ENCODE measurements at places on chromosomes 16 and 17.
A peak's percentile ranks its signal among the peaks of the same experiment; 100 is the strongest.

DNA sequence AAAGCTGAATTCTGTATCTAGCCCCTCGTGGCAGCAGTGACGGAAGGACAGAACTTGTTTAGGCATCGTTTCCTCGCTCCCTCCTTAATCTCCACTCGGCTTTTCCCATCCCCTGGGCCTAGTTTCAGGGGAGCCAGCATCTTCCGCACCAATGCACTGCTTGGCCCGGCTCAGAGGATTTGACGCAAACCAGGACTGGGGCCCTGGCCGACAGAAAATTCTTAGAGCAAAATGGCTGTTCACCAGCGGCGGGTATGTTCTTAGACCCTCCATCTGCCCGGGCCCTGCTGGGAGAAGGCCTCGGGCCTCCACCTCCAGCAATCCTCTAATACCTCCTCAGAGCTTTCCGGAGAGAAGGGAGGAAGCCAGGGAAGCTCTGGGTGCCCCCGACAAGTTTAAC, 54.6 kb downstream of the TBC1D16 start:
- DNase-seq: no peak

DNA sequence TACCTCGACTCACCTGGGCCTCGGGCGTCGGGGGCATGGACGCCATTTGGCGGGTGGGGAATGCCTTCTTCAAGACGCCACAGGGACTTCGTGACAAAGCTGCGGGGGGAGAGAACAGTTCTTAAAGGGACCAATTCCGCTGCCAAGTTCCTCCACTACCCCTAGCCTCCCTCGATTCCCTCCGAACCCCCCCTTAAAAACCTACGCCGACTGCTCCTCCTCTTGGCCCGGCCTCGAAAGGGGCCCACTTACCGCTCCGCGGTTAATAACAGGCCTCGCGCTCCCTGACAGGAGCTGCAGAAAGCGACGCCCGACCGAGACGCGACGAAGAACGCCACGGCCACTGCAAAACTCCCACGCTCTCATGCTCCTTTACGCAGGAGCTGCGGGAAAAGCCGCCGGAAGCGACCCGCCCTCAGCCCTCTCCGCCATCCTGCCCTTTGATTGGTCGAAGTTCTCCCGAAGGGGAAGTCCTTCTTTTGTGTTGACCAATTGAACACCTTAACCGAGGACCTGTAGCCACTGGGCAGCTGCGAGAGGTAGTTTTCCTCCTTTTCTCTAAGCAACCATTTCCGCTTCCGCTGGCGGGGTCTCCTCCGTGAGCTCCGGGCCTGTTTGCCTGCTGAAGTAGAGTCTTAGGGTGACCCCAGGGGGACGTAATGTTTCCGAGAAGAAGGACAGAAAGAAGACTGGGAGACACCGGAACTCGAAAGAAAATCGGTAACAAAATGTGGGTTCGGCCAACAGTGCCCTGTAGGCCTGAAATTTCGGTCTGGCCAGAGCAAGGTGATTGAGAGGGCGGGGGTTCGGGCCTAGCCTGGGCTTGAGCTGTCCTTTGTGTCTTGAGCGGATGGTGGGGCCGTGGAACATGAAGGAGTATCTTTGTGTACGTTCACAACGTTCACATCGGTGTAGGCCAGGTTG, at the start of the genes NAA60 and ZNF597:
NAA60 (plus strand) TSS at position 573 of the 924 bp plus-strand sequence. CDS start 32,548 bp downstream, outside the sequence.
ZNF597 (minus strand) TSS at position 397 of the 924 bp plus-strand sequence; CDS start at position 46, 351 bp downstream.
- DNase-seq: peak; percentile 81

GRCh38 chr17:1274245-1274608, 4.0 kb downstream of the BHLHA9 start:
- no peak for DNase-seq

GRCh38 chr16:53809088-53809932, 105.4 kb downstream of the FTO start:
- DNase-seq: no peak

GRCh38 chr17:74786431-74787055, 10.4 kb upstream of the NAT9 start:
- DNase-seq: no peak

- DNase-seq: peak; percentile 46
Observed at GRCh38 chr17:8740486-8740885, 4.2 kb downstream of the CCDC42 start.

DNA sequence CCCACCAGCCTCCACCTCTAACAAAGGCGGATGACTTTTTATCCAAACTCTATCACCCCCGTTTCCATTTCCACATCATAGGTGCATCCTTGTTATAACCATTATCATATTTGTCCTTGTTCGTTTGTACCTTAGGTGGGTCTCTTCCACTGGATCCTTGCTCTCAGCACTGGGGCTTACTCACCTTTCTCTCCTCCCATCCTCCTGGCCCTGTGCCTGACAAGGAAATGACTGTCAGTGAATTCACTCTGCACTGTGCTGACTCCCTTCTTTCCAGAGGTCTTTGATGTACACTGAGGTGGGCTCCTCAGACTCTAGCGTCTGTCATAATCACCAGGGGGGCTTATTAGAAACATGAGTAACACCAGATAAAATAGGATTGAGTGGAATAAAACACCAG, 3.1 kb downstream of the GSG1L2 start:
- no peak for DNase-seq

- no peak for DNase-seq
Observed at GRCh38 chr17:28760601-28761562, 17.1 kb downstream of the TRAF4 start.

- DNase-seq: peak; percentile 51
Observed at GRCh38 chr17:79065105-79065670, 9.4 kb upstream of the ENGASE start.

- no peak for DNase-seq
Observed at GRCh38 chr17:34252444-34253138, 2.5 kb upstream of the CCL2 start.

DNA sequence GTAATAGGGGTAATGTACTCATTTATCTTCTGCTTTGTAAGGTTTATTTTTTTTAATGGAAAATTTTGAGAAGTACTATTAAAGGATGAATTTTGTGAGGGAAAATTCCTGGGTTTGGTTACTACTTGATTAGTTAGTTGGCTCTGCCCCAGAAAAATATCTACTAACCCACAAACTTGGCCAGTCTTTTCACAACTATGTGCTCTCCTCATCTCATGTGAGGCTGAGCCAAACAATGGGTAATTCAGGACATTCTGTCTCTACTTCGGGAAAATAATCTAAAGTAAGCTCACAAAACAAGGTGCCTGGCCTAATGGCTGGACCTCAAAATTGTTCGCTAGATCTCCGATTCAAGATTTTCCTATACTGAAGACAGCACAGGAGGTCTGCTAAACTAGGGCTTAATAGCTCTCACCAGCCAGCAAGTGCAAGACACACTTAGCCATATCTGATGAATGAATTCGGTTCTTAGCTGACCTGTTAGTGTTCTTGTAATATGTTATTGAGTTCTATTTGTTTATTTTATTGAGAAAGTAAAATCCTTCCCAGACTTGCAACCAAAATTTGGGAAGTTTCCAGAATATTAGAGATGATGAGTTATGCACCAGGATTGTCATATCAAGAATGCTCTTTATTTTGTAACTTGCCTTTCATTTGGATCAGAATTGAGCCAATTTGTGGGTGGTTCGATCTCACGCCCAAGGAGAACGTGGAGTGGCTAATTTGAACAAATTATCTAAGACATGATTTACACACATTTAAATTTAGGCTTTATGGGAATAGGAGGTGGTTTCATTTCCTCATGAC, 5.7 kb downstream of the KCNJ16 start:
- no peak for DNase-seq

GRCh38 chr17:28506763-28507487, 777 bp downstream of the FOXN1 start:
- DNase-seq: no peak

DNA sequence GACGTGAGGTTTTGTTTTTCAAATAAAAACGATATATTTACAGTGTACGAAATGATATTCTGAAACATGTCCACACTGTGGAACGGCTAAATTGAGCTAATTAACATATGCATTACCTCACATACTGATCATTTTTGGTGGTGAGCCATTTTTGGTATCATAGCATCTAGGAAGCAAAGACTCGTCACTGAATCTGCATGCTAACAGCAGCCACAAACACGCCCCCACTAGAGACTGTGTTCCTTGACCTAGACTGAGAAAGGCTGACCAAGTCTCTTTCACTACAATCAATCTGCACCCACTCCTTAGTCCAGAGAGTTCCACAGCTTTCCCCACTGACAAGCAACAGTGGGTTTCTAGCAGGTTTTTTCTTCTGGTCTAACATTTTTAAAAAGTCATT, 29.5 kb downstream of the NPLOC4 start:
- no peak for DNase-seq

DNA sequence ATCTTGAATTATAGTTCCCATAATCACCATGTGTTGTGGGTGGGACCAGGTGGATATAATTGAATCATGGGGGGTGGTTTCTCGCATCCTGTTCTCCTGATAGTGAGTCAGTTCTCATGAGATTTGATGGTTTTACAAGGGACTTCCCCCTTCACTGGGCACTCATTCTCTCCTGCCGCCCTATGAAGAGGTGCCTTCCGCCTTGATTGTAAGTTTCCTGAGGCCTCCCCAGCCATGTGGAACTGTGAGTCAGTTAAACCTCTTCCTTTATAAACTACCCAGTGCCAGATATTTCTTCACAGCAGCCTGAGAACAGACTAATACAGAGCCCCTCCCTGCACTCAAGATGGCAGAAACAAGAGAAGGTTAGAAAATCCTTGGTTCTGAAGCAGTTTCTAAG, 26.4 kb downstream of the LDAF1 start:
- no peak for DNase-seq

GRCh38 chr16:77767211-77767610, 21.2 kb upstream of the VAT1L start:
- no peak for DNase-seq

DNA sequence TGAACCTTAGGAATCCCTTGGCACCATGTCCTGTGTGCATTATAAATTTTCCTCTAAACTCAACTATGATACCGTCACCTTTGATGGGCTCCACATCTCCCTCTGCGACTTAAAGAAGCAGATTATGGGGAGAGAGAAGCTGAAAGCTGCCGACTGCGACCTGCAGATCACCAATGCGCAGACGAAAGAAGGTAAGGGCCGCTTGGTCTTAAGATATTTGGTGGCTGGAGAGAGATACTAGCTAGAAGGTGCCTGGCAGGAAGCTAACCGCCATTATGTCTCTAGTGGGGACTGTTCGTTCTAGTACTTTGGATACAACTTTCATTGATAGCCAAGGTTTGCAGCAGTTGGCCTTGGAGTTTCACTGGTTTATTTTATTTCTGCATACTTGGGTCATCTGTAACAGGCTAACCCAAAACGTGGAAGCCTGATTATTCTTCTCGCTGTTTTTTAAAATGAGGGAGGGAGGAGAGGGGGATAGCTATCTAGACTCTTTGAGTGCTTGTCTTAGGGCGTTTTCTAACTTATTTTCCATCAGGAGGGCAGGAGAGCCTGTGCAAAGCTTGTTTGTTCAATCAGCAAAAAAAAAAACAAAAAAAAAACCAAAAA, 1.3 kb downstream of the RBBP6 start:
- peak; percentile 29 for DNase-seq

DNA sequence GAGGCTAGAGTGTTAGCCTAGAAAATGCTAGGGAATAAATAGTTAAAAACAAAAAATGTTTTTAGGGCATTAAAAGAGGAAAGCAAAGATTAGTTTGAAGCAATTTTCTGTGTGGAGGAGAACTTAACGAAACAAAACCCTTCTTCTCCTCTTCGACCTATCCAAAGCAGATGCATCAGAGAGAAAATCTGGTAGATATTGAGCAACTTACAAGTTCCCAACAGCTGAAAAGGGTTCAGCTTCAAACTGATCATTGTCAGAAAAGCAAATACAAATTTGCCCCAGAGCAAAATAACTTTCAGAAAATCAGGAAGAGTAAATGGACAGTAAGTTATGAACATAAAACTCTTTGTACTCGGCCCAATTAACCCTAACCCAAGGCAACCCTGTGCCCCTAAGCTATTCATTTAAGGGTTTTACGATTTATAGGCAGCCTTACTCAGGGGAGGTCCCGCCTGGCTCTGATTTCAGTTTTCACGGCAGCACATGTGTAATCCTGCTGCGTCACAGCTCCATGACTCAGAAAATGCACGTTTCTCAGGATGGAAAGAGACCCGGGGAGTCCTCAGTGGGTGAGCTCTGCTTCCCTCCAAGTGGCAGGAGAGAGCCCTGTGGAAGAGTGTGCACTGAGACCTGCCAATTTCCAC, 405.7 kb upstream of the SALL1 start:
- no peak for DNase-seq

GRCh38 chr16:4087990-4088577, 28.2 kb downstream of the ADCY9 start:
- no peak for DNase-seq

DNA sequence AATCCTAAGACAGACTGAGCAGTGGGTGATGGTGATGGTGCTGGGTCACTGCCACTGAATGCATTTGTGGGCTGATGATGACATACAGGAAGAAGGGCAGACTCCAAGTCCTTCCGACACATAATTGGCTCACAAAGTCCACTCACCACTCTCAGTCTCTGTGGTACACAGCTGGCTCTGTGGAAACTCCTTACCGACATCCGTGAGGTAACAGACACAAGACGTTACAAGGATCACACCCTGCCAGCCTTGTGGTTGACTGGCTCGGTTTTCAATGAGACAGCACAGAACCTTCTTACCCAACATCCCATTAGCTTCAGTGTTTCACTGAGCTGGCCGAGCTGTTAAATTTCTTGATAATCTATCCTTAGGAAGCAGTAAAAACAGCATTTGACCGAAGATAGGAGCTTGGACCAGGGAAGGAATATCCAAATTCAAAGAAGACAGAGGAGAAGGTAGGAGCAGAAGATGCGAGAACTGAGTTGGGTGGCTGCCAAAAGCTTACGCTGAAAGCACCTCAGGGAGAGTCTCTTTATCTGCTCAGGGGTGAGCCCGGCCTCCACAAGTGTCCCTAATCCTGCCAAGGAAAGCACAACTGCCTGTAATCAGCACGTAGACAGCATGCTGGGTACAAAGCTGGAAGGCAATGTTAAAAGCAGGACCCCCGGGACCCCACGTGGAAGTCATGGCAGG, 5.5 kb upstream of the MXRA7 start:
- DNase-seq: peak; percentile 74

GRCh38 chr16:28938721-28939120, 7.0 kb downstream of the CD19 start:
- no peak for DNase-seq

GRCh38 chr17:40718930-40719329, 15.4 kb upstream of the KRT24 start:
- no peak for DNase-seq

GRCh38 chr16:24322106-24322505, 66.0 kb downstream of the CACNG3 start:
- no peak for DNase-seq

- no peak for DNase-seq
Observed at GRCh38 chr16:63617047-63617989, 1504.5 kb downstream of the CDH11 start.

DNA sequence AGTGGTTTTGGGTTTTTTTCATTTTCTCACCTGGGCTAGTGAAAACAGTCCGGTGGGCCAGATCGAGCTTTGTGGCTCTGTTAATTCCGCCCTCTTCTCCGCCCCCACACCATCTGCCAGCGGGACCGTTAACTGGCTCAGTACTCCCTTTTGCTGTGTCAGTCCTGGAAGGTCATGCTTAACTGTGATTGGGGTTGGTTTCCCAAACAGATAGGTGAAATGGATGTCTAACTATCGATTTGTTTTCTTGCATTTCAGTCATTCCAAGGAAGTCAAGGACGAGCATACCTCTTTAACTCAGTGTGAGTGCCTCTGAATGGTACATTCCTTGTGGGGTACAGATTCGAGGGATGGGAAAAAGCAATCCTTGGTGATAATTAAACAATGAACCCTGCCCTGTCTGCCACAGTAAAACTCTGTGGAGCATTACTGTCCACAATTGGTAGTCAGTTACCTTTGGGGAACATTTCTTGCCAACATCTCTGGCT, 56.7 kb downstream of the YPEL2 start:
- no peak for DNase-seq

GRCh38 chr16:14087181-14087580, 16.1 kb downstream of the MRTFB start:
- no peak for DNase-seq

All from central memory CD4-positive, alpha-beta T cell (primary cell).